ENCODE measurements at places on chromosomes 6 and 20. TPM values are rescaled to one million over a fixed set of nuclear protein-coding genes. Genes with fewer than 3 reads are reported as not detected.

DNA sequence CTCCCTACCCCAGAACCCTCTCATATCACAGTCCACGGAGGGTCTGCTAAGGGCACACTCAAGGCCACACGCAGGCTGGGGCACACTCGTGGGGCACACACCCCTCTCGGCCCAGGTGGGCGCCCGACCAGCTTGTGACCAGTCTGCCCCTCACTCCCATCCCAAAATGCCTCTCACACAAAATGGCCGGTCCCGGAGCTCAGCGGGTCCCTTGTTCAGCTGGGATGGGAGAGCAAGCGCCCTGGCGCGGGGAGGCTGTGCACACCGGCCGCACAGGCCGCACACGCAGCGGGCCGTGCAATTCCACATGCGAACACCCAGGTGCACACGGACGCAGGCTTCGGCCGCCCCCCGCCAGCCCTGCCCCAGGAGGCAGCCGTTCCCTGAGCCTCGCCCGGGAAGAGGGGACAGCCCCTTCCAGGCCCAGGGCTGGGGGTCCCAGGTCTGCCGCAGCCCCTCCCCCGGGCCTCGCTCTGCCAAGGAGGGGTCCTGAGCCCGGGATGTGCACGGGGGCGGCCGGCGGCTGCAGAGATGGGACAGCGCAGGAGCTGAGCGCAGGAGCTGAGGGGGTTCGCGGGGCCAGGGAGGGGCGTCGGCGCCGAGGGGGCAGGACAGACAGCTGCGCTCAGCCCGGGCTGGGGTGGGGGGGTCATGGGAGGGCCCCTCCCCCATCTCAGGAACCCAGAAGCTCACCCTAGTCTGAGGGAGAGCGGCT is 1.3 kb downstream of the KCNQ2 start:
- H3K36me3 ChIP-seq, result no peaks in the 10 kb centered on the region
- peaks cover 5% of the 10 kb centered on the region for H3K4me1 ChIP-seq
- H3K27me3 ChIP-seq, result peaks cover 38% of the 10 kb centered on the region
- H3K4me3 ChIP-seq, result no peak overlapping the region
- no peak overlapping the region for H3K27ac ChIP-seq
- DNase-seq, result no peak

- H3K27ac ChIP-seq, result peak overlapping the region; percentile 73
- H3K36me3 ChIP-seq, result no peaks in the 10 kb centered on the region
- DNase-seq, result no peak
- H3K4me3 ChIP-seq, result no peak overlapping the region
- H3K4me1 ChIP-seq, result peaks cover 58% of the 10 kb centered on the region
- H3K27me3 ChIP-seq, result peaks cover 19% of the 10 kb centered on the region
Measured at GRCh38 chr20:43941476-43942200, 27.0 kb downstream of the TOX2 start.

- no peak overlapping the region for H3K27ac ChIP-seq
- no peak overlapping the region for H3K4me3 ChIP-seq
- no peaks in the 10 kb centered on the region for H3K36me3 ChIP-seq
- DNase-seq, result no peak
- H3K27me3 ChIP-seq, result no peaks in the 10 kb centered on the region
- no peaks in the 10 kb centered on the region for H3K4me1 ChIP-seq
Measured at GRCh38 chr20:8505476-8506200, 373.6 kb downstream of the PLCB1 start.

GRCh38 chr20:58630063-58630462 is 21.0 kb upstream of the STX16 start:
- H3K4me1 ChIP-seq, result peaks cover 16% of the 10 kb centered on the region
- no peak for DNase-seq
- H3K27ac ChIP-seq, result no peak overlapping the region
- no peak overlapping the region for H3K4me3 ChIP-seq
- no peaks in the 10 kb centered on the region for H3K27me3 ChIP-seq

- H3K36me3 ChIP-seq, result peaks cover 42% of the 10 kb centered on the region
- H3K27ac ChIP-seq, result no peak overlapping the region
- H3K4me1 ChIP-seq, result peaks cover 21% of the 10 kb centered on the region
- no peak overlapping the region for H3K4me3 ChIP-seq
- H3K27me3 ChIP-seq, result no peaks in the 10 kb centered on the region
Measured at GRCh38 chr6:5256952-5257351, 3.8 kb downstream of the LYRM4 start.

Gene EEF1E1
- total RNA-seq, result 62.5 TPM

Gene TAF11
- 29.0 TPM for total RNA-seq

Gene CUL9
- 38.4 TPM for total RNA-seq

DNA sequence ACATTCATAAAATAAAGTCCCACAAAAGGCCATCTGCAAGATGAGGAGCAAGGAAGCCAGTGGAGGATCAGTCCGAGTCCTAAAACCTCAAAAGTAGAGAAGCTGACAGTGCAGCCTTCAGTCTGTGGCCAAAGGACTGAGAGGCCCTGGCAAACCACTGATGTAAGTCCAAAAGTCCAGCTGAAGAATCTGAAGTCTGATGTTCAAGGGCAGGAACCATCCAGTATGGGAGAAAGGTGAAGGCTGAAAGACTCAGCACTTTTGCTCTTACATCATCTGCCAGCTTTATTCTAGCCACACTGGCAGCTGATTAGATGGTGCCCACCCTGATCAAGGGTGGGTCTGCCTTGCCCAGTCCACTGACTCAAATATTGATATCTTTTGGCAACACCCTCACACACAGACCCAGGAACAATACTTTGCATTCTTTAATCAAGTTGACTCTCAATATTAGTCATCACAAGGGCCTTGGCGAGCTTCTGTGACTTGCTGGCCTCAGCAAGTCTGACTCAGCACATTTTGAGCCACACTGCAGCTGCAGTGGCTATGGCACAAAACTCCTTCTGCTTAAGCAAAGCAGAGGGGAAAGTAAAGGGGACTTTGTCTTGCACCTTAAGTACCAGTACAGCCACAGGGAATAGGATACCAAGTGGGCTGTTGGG is 1370.3 kb upstream of the CITED2 start:
- no peak overlapping the region for H3K4me3 ChIP-seq
- no peaks in the 10 kb centered on the region for H3K27me3 ChIP-seq
- no peak overlapping the region for H3K27ac ChIP-seq
- DNase-seq, result no peak
- H3K4me1 ChIP-seq, result no peaks in the 10 kb centered on the region

DNA sequence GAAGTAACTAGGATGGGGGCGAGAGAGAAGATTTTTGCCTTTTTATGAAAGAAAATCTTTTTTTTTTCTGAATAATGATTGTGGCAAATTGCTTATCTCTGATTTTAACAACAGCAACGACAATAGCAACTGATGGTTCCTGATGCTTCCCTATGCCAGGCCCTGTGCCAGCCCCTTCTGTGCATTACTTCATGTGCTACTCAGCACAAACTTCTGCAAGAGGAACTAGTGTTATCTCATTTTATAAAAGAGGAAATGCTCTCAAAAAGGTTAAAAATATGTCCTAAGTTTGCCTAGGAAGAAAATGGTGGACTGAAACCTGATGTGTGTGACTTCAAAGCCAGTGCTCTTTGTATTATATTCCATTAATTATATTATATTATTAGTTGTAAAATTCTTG is 74.0 kb upstream of the RALGAPA2 start:
- no peaks in the 10 kb centered on the region for H3K36me3 ChIP-seq
- no peaks in the 10 kb centered on the region for H3K4me1 ChIP-seq
- DNase-seq, result no peak
- H3K4me3 ChIP-seq, result no peak overlapping the region

Gene KHDC1
- total RNA-seq, result 4.6 TPM

GRCh38 chr6:111541026-111541681 is 58.1 kb upstream of the REV3L start:
- H3K4me1 ChIP-seq, result peaks cover 7% of the 10 kb centered on the region
- no peak for DNase-seq
- no peaks in the 10 kb centered on the region for H3K36me3 ChIP-seq
- H3K27ac ChIP-seq, result no peak overlapping the region
- H3K4me3 ChIP-seq, result no peak overlapping the region

Gene MATN4
- total RNA-seq, result 0.95 TPM

GRCh38 chr6:71387179-71387578 is 98.6 kb downstream of the OGFRL1 start:
- H3K4me1 ChIP-seq, result no peaks in the 10 kb centered on the region
- H3K27ac ChIP-seq, result no peak overlapping the region
- no peaks in the 10 kb centered on the region for H3K36me3 ChIP-seq
- DNase-seq, result no peak
- peaks cover 6% of the 10 kb centered on the region for H3K27me3 ChIP-seq
- no peak overlapping the region for H3K4me3 ChIP-seq

- H3K27me3 ChIP-seq, result peaks cover 9% of the 10 kb centered on the region
- H3K36me3 ChIP-seq, result no peaks in the 10 kb centered on the region
- DNase-seq, result no peak
- H3K4me1 ChIP-seq, result no peaks in the 10 kb centered on the region
- no peak overlapping the region for H3K27ac ChIP-seq
Measured at GRCh38 chr6:160201061-160201460, 57.6 kb downstream of the SLC22A2 start.

GRCh38 chr6:53179961-53180651 is 31.5 kb upstream of the GCM1 start:
- no peak overlapping the region for H3K27ac ChIP-seq
- H3K4me3 ChIP-seq, result no peak overlapping the region
- no peaks in the 10 kb centered on the region for H3K27me3 ChIP-seq
- peak; percentile 14 for DNase-seq

Gene FNDC11
- total RNA-seq, result 0.61 TPM

DNA sequence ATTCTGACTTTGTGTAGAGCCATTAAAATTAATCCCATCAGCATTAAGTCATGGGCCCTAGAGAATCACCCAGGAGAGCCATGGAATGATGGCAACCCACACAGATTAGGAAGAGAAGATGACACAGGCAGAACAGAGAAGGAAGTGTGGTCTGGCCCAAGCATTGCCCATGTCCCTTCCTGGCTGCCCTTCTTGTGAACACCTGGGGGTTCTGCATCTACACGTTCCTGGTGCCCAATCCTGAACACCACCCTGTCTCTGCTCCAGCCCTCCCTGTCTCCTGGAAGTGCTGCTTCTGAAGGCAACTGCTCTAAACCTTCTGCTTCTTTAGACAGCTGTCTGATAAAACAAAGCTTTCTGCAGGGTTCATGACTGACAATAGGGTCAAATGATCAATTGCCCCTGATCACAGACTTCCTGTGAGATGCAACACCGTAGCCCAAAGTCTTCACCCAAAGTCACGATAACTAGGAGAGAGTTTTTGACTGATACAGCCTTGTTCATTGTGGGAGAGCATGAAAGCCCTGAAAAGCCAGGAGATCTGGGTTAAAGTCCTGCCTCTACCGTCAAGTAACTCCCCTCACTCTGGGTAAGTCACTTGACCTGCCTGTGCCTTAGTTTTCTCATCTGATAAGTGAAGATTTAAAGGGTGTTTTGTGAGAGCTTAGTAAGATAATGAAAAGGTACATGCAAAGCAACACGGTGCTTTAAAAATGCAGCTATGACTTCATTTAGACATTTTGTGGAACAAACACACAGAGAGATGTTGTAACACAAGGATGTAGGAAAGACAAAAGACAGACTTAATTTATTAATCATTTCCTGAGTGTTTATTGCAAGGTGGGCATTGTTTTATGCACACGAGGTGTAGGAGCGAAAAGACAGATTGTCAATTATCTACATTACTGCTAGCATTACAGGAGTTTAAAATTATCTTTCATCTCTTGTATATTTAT is 291.2 kb upstream of the STXBP5 start:
- H3K36me3 ChIP-seq, result no peaks in the 10 kb centered on the region
- H3K4me3 ChIP-seq, result no peak overlapping the region
- H3K27me3 ChIP-seq, result peaks cover 7% of the 10 kb centered on the region
- DNase-seq, result no peak
- peaks cover 11% of the 10 kb centered on the region for H3K4me1 ChIP-seq

Gene PLCB4
- not detected for total RNA-seq

- peaks cover 72% of the 10 kb centered on the region for H3K4me1 ChIP-seq
- peak overlapping the region; percentile 96 for H3K27ac ChIP-seq
- no peaks in the 10 kb centered on the region for H3K36me3 ChIP-seq
- DNase-seq, result peak; percentile 90
- peaks cover 12% of the 10 kb centered on the region for H3K27me3 ChIP-seq
Measured at GRCh38 chr6:225121-225721, 67.1 kb upstream of the DUSP22 start.

Gene APCDD1L
- total RNA-seq, result not detected

DNA sequence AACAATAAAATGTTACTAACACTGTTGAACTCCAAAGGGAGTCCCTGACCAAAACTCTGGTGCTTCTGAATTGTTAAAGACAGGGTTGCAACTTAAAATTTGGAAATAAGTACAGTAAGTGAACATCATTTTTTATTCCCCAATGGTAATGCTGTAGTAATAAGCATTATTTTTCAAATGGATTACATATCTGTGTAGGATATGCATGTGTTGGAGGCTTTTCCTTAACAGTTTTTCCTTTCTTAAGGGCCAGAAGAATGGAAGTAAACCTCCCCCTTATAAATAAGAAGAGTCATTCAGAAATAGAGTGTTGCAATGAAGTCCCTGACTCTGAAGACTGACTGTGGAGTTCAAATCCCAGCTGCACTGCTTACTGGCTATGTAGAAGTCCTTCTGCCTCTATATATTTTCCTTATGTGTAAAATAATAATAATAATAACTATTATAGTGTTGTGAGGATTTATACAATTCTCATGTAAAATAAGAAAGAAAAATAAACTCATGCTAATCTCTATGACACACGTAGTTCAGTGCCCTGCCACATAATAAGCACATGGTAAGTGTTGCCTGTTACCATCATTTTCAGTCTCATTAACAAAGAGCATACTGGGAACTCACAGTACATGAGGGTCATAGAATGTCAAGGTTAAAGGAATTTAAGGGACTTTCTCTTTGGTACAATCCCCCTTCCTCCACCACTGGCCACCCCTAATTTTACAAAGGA is 129.8 kb upstream of the SMLR1 start:
- H3K27me3 ChIP-seq, result no peaks in the 10 kb centered on the region
- no peaks in the 10 kb centered on the region for H3K36me3 ChIP-seq
- no peak overlapping the region for H3K27ac ChIP-seq
- H3K4me1 ChIP-seq, result peaks cover 24% of the 10 kb centered on the region

Gene CRISP2
- total RNA-seq, result not detected

- DNase-seq, result peak; percentile 16
- peaks cover 63% of the 10 kb centered on the region for H3K36me3 ChIP-seq
- H3K27ac ChIP-seq, result peak overlapping the region; percentile 90
- no peak overlapping the region for H3K4me3 ChIP-seq
- peaks cover 25% of the 10 kb centered on the region for H3K4me1 ChIP-seq
Measured at GRCh38 chr20:64011366-64011779, 24.6 kb upstream of the C20orf204 start.

GRCh38 chr20:19253916-19254820 is 41.7 kb downstream of the SLC24A3 start:
- H3K4me3 ChIP-seq, result no peak overlapping the region
- no peaks in the 10 kb centered on the region for H3K27me3 ChIP-seq
- no peaks in the 10 kb centered on the region for H3K4me1 ChIP-seq
- no peak for DNase-seq
- no peak overlapping the region for H3K27ac ChIP-seq
- H3K36me3 ChIP-seq, result no peaks in the 10 kb centered on the region

Gene KCNK16
- not detected for total RNA-seq

DNA sequence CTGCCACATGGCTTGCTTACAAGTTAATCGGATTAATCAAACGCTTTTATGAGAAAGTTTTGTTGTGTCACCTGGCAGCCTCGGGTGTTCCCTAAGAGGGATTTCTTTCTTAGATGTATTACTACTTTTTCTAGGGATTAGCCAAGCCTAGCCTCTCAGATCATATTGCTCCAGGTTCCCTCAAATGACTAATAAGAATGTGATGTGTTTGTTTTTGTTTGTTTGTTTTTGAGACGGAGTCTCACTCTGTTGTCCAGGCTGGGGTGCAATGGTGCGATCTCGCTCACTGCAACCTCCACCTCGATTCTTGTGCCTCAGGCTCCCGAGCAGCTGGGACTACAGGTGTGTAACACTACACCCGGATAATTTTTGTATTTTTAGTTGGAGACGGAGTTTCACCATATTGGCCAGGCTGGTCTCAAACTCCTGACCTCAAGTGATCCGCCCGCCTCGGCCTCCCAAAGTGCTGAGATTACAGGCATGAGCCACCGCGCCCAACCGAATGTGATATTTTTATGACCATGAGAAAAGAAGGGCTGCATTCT is 977 bp downstream of the HMGN4 start:
- peaks cover 30% of the 10 kb centered on the region for H3K36me3 ChIP-seq
- H3K27me3 ChIP-seq, result peaks cover 2% of the 10 kb centered on the region
- no peak for DNase-seq
- peak overlapping the region; percentile 84 for H3K4me3 ChIP-seq
- peaks cover 65% of the 10 kb centered on the region for H3K4me1 ChIP-seq
